SW480 (cell line): ENCODE measurements at places on chromosomes 4 and X.

DNA sequence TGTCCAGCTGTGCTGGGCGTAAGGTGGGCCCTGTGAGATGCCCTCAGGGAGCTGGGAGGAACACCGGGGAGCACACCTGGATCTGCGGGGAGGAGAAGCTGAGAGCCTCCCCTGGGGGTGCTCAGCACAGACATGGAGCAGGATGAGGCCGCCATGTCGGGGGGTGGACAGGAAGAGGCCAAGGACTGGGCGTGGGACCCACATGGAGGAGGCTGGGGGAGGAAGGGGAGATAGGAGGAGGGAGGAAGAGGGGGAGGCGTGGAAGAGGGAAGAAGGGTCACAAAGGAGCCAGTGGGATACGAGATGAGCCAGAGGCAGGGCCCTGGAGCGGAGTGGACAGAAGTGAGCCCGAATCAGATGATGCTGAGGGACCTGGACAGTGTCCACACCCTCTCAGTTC is 66.3 kb downstream of the ZFYVE28 start:
- DNase-seq = no peak

DNA sequence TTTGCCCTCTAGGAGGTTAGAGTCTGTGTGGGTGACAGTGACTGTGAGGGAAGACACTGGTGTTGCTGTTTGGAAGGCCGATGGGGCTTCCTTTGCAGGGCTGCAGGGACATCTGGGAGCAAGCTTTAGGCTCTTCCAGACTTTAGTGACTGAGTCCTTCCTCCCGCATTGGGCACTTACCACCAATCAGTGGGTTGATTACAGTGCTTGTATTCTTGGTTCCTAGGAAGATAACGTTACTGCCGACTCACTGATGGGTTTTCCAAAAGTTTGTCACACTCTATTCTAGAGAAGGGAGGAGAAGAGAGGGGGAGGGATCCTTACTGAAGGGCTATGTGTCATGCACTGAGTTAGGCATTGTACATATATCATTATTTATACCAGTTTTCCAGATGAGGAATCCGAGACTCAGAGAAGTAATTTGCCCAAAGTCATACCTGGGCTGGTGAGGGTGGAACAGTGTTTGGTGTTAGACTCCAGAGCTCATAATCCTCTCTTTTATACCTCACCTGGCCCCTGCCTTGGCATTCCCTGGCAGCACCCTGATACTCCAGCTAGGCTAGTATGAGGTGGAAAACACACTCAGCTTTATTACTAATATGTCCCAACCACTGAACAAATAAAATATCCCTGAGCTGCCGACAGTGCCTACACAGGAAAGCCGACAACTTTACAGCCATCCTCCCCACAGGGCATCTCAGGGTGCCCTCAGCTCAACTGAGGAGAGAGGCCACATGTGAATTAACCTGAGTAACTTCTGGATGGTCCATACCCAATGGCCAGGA is 3.8 kb downstream of the CHST7 start:
- no peak for DNase-seq

DNA sequence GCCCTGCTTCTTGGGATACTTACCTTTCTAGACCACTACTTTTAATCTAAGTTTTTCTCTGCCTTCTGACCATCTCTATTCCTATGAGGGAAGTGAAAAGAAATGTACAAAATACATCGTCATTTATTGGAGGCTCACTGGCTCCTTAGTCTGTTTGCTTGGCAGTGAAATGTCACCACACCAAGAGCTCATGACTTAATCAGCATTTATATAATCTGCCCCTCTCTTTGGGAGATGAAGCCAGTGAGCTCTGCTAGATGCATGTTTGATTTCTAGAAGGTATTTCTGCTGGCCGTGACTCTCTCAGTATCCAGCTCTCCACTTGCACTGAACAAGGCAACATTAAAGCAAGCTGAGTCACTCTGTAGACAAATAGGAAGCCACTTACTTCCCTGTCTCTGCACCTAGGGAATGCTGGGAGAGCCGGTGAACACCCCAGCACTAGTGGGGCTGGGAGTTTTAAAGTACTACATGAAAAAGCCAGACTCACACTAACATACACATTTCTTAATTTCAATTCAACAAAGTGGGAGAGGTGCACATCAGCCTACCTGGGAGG is 79.1 kb downstream of the MID1IP1 start:
- peak; percentile 64 for DNase-seq

GRCh38 chr4:6489927-6490326 is 17.5 kb upstream of the PPP2R2C start:
- no peak for DNase-seq
